ENCODE measurements at places on chromosomes 13 and 19. TPM values are rescaled to one million over a fixed set of nuclear protein-coding genes. Genes with fewer than 3 reads are reported as not detected.

Gene ATP8B3
- 0.28 TPM for total RNA-seq

Gene SYNGR4
- total RNA-seq: not detected

Gene ZNF653
- total RNA-seq: 3.9 TPM

Gene WTIP
- 3.5 TPM for total RNA-seq

Gene SIAH3
- total RNA-seq: not detected

Gene MBD3L2
- not detected for total RNA-seq

Gene FXYD3
- 658 TPM for total RNA-seq

Gene ZNF132
- total RNA-seq: 3.3 TPM

Gene IZUMO4
- 4.3 TPM for total RNA-seq

Gene URAD
- total RNA-seq: not detected

Gene OR7A5
- not detected for total RNA-seq

Gene TINCR
- total RNA-seq: 14.8 TPM

Gene SPC24
- 31.2 TPM for total RNA-seq

Gene CEACAM3
- total RNA-seq: not detected

Gene ZNF43
- 2.4 TPM for total RNA-seq

Gene THSD8
- not detected for total RNA-seq

Gene DKKL1
- not detected for total RNA-seq

Gene GPR183
- total RNA-seq: 0.07 TPM

Gene GRIN3B
- total RNA-seq: 4.4 TPM

Gene NTF4
- total RNA-seq: 5.6 TPM

Gene EID2B
- 3.4 TPM for total RNA-seq

Gene ZNF569
- total RNA-seq: 1.3 TPM

Gene ETHE1
- 170 TPM for total RNA-seq
